ENCODE measurements at places on chromosomes 3 and 15. TPM values are rescaled to one million over a fixed set of nuclear protein-coding genes. Genes with fewer than 3 reads are reported as not detected.

The AGBL1 gene
- 0.26 TPM for polyA plus RNA-seq

The CD86 gene
- polyA plus RNA-seq, result 1.7 TPM

The IRAK2 gene
- 0.76 TPM for polyA plus RNA-seq

DNA sequence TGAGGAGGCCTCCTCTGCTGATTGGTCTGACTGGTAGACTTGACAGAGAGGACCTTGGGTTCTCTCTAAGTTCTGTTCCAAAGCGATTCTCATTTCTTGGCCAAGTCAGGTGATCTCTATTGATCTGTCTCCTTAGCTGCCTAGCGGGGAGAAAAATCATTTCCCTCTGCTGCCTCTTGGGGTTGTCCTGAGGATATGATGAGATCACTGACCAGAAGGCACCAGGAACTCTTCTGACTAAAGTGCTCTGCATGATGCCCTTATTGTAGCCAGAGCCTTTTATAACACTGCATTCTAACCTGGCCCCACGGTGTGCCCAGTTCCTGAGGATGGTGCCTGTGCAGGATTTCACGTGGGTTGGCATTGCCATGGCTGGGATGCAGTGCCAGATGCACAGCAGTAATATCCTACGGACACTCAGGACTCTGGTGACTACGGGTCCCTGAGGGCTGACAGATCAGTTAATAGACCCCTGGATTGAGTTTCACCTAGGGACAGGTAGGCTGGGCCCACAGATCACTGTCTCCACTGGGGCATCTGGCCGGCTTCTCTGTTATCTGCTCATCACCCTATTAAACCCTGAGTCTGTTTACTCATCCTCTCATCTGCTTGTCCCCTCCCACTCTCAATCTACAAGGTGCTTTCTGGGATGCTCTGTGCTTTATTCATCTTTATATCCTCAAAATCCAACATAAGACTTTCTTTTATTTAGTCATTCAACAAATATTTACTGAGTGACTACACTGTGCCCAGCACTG lies 3.9 kb upstream of the HEG1 start:
- DNase-seq, result no peak

DNA sequence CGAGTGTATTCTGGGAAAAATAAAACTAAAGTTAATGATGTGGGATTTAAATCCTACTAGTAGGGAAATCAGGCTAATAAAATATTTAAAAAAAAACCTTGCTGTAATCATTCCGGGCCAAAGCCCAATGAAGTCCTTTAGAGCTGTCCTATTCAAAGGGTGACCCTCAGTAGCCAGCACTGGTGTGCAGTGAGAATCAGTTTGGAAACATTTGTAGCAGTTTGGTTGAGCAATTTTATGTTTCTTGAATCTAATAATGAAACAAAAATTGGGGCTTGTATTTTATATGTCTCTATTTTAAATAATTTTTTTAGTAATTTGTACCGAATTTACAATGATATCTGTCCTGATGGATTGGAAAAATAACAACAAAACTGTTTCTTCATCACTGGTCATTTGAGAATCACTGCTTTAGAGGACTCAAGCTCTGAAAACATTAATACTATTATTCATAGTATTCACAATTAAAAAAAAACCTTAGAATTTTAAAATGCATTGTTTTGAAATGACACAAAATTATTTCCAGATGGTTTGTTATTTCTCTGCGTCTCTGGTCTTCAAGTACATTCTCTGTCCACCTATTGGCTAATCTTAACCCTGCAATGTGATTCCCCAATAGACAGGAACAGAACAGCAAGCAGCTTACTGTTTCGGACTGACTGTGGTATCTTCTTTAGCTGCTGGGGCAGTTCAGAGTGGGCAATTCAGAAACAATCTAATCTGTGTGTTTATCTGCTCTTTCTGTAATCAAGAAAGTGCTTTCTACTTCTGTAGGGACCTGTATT lies 71.2 kb downstream of the OTOL1 start:
- no peak for DNase-seq

DNA sequence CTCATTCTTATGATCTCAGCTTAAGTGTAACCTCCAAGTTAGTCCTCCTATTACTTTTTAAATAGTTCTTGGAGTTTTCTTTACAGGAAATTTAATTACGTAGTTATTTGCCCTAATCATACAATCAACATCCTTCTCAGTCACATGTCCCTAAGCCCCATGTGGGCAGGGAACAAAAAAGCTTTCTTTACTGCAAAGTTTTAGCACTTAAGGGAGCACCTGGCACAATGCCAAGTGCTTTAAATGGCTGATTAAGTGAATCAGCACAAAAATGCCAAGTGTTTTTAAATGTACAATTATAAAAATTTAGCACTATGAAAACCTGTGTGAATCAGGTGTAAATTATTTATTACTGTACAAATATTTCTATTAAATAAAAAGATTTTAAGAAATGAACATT lies 445.3 kb downstream of the C3orf38 start:
- DNase-seq, result no peak

DNA sequence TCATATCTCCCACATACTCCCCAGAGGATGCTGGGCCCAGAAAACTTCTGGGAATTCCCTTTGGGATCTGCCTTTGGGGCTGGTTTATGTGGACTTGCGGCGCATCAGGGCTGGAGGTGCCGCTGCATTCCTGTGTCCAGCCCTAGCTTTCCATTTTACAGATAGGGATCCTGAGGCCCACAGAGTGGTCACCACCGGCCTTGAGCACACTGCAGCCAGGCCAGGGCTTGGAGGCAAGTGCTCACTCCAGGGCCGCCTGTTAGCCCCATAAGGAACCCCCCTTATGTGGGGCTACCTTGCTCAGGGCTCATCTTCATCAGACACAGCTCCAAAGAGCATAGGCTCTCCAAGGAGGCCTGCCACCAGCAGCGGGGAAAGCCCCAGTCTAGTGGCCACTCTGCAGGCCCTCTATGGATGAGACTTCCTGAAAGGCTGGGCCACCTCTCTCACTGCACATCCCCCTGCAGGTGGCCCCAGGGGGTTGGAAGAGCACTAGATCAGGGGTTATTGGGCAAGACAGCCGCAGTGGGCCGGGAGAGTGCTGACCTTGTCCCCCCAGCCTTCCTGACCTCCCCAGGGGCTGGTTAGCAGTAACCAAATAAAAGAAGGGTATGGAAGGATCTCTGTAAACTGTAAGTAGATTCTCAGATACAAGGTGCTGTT lies 9.2 kb upstream of the ATP2B2 start:
- no peak for DNase-seq

DNA sequence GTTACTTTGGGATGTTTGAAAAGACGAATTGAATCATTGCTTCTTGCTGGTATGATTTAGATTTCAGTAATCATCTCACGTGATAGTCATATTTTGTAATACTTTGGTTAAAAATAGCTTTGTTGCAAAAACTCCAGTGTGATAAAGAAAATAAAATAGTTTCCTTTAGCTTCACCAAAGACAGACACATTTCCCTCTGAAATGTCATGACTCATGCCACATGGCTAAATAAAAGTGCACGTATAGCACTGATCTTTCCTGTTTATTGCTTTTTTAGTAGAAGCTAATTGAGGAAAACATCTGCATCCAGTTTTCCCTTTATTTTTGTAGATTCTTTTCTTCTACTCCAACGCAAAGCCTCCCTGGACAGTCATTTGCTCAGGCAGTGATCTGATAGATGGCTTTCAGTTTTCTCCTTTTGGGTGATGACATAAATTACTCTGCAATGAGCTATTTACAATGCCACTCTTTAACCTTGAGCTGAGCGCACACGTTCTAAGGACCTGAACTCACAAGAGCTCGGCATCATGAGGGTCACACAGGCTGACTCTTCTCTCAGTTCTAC lies 84.9 kb downstream of the ARNT2 start:
- no peak for DNase-seq

DNA sequence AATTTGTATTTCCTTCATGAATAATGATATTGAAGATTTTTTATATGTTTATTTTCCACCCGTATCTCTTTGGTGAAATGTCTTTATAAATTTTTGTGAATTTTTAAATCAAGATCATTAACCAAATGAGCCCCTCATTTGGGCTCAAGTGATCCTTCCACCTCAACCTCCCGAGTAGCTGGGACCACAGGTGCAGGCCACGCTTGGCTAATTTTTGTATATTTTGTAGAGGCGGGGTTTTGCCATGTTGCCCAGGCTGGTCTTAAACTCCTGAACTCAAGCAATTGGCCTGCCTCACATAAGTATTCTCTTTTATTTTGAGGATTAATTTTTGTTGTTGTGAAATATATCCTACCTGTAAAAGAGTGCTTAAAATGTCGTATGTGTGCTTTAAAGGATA lies 4.9 kb downstream of the BBS4 start:
- no peak for DNase-seq

GRCh38 chr3:14507757-14508504 lies 32.2 kb downstream of the GRIP2 start:
- no peak for DNase-seq

DNA sequence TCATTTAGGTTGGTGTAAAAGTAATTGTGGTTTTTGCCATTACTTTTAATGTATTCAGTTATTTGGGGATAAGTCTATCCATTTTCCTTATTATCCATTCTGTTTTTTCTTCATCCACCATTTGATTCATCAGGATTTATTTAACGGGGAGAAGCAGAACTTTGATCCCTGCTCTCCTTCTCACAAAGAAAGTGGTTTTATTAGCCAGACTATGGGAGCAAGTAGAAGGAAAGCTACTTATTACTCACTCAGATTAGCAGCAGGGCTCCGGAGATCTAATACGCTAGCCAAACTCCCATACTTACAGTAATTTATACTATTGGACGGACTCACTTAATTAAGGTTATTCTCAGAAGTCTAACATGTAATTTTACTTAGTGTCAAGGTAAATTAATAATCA lies 14.7 kb upstream of the TMEM87A start:
- no peak for DNase-seq

DNA sequence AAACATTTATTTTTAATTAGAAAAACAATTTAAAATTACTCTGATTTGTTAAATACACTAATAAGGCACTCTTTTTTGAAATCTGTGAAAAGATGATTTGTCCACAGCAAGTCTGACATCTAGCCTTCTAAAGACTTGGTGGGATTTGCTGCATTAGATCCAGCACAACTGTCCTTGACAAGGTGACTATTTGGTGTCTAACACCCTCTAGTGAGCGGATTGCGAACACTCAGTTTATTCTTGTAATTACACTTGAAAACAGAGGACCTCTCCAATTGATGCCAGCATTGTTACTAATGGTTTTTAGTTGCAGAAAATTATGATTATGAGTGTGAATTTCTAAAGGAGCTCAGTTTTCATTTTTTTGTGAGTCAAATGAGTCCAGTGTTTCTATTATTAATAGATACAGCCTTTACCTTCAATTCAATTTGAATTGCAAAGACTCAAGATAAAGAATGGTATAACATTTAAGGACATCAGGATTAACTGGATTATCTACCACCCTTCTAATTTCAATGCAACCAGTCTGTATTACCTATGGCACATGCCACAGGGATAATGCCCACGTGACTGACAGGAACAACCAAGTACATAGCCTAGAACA lies 29.7 kb upstream of the STRIT1 start:
- DNase-seq, result peak; percentile 68

GRCh38 chr3:110456001-110456400 lies 615.6 kb upstream of the NECTIN3 start:
- no peak for DNase-seq

GRCh38 chr3:129507181-129507831 lies 21.1 kb upstream of the RHO start:
- no peak for DNase-seq

- DNase-seq, result no peak
Observed at GRCh38 chr15:52557274-52557641, 11.6 kb downstream of the ARPP19 start.
